Subcutaneous preadipocyte (primary cell): ENCODE measurements at places on chromosomes 2 and 18. TPM values are rescaled to one million over a fixed set of nuclear protein-coding genes. Genes with fewer than 3 reads are reported as not detected.

CD8B gene
- not detected in 2 replicates for total RNA-seq

SLC5A7 gene
- not detected in 2 replicates for total RNA-seq

TMEM185B gene
- 35.6 and 43.2 TPM in 2 replicates for total RNA-seq

POTEJ gene
- total RNA-seq: not detected in 2 replicates

CD226 gene
- under 0.01 and 0.59 TPM in 2 replicates for total RNA-seq
